ENCODE measurements at places on chromosomes 3 and 15.

GRCh38 chr15:58260725-58261267 is 122.6 kb downstream of the AQP9 start:
- DNase-seq, result no peak

DNA sequence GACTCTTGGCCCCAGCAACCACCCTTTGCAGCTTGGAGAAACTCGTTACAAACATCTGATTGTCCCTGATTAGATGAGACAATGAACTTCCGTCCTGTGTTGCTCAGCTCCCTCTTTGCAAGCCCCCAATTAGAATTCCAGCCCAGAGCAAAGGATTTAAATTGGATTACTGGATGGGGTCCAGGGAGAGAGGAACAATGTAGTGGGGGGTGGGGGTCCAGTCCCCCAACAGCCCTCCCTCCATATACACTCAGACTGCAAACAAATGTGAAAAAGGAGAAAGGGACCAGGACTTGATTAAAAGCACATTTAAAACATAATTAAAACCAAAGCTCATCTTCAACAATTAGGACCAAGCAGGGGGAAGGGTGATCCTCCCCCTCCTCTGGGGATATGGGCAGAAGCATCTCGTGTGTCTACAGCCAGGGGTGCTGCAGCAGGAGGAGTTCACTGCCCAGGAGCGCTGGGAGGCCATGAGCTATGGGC is 71.7 kb upstream of the TMEM115 start:
- DNase-seq, result no peak

- no peak for DNase-seq
Observed at GRCh38 chr3:112637700-112638099, 3.2 kb downstream of the CCDC80 start.

- DNase-seq, result no peak
Observed at GRCh38 chr3:35500641-35501350, 138.5 kb upstream of the ARPP21 start.

DNA sequence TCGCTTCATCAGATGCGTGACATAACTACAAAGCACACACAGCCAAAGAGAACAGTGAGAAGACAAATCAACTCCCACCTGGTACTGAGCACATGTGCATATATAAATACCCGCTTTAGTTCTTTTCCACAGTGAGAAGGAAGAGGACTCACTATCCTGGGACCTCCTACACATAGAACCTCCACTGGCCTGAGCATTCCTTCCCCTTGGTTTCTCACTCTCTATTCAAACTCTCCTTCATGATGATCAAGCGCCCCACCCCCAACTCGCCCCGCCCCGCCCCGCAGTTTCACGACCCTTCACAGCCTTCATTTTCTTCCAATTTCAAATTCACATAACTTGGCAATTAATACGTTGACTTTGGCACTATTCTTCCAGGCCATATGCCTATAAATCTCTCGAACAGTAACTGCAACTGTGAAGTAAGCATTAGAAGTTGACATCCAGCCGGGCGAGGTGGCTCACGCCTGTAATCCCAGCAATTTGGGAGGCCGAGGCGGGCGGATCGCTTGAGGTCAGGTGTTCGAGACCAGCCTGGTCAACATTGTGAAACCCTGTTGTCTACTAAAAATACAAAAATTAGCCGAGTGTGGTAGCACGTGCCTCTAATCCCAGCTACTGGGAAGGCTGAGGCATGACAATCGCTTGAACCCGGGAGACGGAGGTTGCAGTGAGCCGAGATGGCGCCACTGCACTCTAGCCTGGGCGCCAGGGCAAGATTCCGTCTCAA is 1.1 kb downstream of the RPS17 start:
- no peak for DNase-seq

- DNase-seq, result no peak
Observed at GRCh38 chr3:72210261-72210660, 425.3 kb upstream of the PROK2 start.

- DNase-seq, result no peak
Observed at GRCh38 chr3:157127831-157128767, 31.8 kb downstream of the CCNL1 start.

- DNase-seq, result no peak
Observed at GRCh38 chr3:67006460-67006859, 8.4 kb downstream of the KBTBD8 start.

DNA sequence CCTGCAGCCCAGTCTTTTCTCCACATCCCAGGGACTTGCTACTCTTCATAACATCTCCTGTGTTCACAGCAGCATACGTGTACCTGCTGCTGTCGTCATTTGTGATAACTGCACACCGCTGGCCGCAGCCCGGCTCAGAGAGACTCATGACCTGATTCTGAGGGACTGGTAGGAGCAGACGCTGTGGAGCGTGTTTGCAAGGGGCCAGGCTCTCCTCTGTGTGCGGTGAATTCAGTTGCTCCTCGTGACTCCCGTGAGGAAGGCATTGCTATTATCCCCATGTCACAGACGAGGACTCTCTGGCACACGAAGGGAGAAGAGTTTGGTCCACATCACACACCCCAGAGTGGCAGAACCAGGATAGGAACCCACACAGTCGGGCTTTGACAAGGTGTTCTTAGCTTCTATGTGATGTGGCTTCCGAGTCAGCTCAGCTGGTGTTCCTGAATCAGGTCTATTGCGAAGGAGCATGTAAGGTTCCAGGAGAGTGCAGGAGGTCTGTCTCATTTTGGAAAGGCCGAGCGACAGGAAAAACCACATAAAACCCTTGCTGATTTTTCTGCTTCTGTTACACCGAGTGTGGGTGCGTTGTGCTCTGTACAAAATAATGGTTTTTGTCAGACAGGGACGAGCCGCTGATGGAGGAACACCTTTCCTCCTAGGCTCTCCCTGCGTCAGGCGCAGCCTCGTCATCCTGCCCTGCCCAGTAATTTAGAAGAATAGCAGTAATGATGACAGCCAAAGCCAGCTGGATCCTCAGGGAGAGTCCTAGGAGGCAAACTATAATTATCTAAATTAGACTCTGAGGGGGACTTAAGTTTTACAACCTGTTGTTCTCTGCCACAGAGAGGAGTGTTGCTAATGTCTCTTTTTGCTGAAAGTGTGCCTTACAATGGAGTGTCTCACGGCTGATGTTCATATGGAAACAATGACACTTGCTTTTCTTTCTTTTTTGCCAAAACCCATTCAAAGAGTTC is 157.5 kb upstream of the RGMA start:
- no peak for DNase-seq

DNA sequence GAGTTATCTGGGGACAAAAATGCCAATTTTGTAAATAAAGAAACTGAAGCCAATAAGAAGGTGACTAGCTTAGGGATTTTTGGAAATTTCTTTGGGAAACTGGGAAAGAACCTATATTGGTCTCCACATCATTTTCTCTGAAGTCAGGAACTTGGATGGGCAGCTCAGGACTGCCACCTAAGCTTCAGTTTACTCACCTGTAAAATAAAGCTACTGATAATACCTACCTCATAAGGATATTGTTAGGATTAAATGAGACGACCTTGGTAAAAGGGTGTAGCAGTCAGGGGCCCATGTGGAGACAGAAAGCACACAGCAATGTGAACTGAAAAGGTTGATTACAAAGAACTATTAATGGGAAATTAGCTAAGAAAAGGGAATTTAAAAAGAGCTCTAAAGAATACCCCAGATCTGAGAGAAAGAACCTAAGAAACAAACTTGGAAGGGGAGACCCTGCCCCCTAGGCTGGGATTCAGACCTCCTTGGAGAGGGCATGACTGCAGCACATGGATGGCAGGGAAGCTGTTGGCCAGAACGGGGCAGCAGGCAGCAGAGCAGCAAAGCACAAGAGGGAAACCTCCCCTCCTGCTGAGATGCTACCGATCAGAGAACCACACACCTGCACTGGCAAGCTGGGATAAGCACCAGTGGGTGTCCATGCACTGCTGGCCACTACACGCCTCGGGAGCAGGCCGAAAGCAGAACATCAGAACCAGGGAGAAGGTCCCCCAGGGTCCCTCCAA is 83.7 kb upstream of the THBS1 start:
- no peak for DNase-seq

DNA sequence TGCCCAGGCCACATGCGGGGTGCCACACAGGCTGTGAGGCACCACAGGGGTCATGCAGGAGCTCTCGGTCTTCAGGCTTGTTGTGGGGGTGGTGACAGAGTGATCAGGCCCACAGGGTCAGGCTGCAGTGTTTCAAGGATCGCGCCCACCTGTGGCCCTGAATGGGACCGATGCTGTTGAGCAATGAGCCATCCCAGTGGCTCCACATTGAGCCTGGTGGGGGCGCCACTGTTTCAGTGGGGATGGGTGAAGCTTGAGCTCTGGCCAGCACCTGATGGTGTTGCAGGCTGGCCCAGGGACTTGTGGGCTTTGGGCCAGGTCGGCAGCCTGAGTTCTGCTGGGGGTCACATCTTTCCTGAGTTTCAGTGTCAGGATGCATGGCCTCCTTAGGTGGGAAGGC is 230.1 kb downstream of the UBE3A start:
- DNase-seq, result no peak

DNA sequence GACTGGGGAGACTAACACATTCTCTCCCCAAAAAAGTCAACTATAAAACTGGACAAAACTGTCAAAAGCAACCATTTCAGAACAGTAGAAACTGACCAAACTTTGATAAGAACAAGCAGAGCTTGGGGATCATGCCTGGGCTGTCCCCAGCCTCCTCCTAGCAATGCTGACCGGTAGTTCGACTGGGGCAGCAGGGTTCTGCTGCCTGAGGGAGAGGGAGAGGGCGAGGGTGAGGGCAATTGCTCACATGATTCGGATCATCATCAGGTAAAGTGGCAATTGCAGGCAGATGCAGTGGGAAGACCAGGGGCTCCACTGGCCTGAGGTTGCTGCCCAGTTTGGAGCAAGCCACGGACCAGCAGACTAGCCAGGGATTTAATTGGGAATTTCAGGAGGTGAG is 88.6 kb downstream of the OSBPL10 start:
- DNase-seq, result no peak

- DNase-seq, result no peak
Observed at GRCh38 chr15:59185725-59186124, 20.9 kb upstream of the LDHAL6B start.

GRCh38 chr3:53780806-53781205 is 65.4 kb downstream of the CHDH start:
- DNase-seq, result no peak

GRCh38 chr3:85977615-85978338 is 1013.2 kb downstream of the VGLL3 start:
- DNase-seq, result no peak

DNA sequence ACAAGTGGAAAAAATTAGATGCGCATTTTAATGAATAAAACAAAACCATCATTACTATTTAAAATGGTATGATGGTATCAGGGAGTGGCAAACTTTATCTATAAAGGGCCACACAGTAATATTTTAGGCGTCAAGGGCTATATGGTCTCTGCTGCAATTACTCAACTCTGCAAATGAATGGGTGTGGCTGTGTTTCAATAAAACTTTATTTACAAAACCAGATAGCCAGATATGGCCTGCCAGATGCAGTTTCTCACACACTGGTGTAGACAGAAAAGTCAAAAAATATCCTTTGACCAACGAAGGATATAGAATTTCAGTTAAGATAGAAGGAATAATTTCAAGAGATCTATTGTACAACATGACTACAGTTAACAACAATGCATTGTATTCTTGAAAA is 83.8 kb downstream of the CLASP2 start:
- DNase-seq, result no peak

DNA sequence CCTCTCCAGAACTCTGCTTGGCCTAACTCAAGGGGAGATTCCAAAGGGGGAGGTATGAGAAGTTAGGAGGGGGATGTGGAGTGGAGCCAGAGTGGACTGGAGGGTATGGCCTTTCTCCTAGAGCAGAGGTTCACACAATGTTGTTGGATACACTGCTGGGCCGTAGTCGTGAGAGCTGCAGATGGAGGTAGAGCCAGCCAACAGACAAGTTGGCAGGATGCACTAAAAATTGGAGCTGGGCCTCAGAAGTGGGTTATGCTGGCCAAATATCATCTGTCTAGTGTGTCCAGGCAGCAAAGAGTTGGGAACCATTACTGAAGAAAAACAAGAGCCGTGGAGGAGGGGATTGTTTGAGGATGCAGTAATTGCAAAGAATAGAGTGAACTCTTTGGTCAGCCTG is 27.7 kb upstream of the LRRFIP2 start:
- DNase-seq, result no peak

- no peak for DNase-seq
Observed at GRCh38 chr3:17207019-17207418, 322.3 kb downstream of the PLCL2 start.

DNA sequence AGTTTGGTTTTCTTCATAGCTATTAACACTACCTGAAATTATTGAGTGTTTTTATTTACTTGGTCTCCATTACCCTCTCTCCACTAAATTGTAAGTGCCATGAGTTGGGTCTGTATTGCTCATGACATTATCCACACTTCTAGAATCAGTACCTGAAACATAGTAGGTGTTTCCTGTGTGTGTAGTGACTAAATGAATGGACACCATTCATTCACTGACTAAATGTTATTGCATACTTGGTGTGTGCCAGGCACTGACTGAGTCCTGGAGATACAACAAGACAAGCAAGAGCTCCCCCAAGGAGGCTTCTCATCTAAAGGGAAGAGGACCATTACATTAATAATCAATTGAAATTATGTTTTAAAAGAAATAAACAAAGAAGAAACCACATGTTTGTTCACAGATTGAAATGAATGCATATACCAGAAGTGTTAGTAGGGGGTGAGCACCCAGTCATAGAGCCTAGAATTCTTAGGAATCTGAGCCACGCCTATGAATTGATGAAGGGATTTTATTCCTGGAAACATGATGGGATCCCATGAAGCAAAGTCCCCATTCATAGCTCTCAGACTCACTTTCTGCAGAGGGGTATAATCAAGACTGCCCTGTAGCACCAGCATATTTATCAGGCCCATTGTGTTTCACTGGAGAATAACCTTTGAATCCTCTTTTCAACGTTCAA is 31.7 kb upstream of the ATOSA start:
- no peak for DNase-seq

GRCh38 chr3:5197470-5198312 is 10.2 kb downstream of the EDEM1 start:
- no peak for DNase-seq

- DNase-seq, result no peak
Observed at GRCh38 chr3:57852896-57853295, 96.8 kb downstream of the SLMAP start.

- no peak for DNase-seq
Observed at GRCh38 chr3:77038930-77039605, 831 bp upstream of the ROBO2 start.

- DNase-seq, result no peak
Observed at GRCh38 chr3:106345353-106346027, 476.7 kb upstream of the CBLB start.

GRCh38 chr3:127911421-127911931 is 3.6 kb upstream of the KBTBD12 start:
- no peak for DNase-seq

- DNase-seq, result no peak
Observed at GRCh38 chr3:52671676-52672075, 14.0 kb downstream of the PBRM1 start.
